Left renal cortex interstitium (tissue), 4 donors: ENCODE measurements at places on chromosomes 7 and 10.

DNA sequence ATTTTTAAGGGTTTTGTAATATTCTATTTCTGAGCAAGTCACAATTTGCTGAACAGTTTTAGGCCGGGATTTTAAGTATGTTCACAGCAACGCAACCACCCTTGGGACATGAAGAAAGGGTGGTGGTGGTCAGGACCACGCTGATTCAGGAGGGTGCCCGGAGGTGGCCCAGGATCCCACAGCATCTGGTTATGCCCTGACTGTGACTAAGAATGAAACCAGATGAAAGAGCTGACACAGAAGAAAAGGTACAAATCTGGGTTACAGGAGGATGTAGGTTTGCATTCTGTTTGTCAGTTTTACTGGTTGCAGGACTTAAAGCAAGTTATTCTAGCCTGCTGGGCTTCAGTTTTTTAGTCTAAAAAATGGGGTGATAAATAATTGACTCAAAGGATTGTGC, 279.7 kb downstream of the CCSER2 start:
- DNase-seq = no peak

DNA sequence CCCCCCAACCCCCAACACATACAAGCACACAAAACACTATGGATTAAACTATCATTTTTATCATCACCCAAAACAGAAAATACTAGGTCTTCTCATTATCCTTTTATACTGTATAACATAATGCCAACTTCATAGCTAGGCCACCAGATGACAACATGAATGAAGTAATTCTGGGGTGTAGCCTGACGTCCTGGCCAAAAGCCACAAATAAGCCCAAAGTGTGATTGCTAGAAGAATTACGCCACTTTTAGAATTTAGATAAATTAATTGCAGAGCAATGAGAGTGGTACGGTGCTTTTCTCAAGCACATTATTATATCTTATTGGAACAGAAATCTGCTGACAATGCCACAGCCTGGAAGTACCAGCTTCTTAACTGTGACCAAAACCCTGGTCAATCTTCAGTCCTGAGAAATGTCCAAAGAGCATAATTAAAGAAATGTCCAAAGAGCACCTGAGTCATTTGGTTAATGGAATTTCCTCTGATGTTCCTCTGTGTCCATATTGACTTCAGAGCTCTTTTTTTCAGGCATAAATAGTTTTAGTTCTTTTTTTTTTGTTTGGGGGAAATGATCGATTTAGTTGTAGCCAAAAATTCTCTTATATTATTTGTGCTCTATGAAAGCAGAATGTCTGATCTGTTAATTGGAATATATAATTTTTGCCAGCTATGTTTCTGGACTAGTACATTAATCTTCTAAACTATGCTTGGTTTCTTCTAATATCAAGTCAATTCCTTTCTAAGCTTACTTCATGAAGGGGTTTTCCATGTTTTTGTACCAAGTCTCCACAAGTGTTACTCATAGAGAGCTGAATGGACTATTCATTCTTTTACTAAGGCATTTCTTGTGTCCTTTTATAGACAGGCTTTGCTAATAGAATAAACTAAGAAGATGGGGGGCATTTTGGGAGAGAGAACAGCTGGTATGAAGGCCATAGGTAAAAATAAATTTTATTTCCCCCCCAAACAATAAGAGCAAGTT, 233.4 kb upstream of the SLC26A5 start:
- DNase-seq = no peak

DNA sequence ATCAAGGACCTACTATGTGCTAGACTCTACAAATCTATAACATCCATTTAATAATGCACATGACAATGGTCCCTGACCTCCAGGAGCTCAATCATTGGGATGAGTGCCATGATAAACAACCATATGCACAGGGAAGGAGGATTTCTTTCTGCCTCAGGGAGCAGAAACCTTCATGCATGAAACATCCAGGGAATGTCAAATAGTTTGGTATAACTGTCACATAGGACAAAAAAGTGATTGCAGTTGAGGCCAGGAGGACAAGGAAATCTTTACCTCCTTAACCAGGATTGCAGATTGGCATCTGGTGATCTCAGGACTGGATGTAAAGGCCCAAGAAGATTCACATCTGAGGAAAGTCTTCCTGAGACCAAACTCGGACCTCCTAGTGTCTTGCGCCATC, 993.1 kb downstream of the KCNMA1 start:
- DNase-seq = no peak

DNA sequence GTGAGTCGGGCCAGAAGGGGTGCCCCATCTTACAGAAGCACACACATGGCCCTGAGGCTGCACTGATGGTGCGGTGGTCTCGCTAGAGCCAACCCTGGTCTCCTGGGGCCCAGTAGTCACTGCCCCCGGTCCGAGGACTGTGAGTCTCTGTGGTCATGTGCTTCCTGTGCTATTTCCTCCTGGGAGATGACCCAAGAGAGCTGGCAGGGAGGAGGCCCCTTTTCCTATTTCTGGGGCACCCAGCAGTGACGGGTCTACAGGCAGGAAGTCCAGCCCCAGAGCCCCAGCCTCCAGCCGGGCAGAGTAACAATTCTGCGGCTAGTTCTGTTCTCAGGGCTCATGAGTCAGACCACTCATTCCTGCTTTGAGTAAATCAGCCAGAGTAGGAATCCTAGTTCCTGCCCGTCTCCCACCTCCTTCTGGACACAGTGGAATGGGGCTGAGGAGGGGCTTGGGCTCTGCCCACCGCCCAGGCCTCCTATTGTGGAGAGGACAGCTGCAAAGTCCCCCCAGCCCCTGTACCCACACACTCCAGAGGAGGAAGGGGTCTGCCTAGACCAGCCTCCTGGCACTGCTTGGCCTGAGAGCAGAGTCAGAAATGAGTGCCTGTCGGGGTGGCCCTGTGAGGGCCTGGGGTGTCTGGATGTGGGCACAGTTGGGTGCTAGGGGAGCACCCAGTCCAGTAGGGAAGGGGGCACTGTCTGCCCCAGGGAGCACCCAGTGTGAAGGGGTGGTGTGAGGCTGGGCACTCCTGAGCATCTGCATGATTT, 80.5 kb upstream of the PPIF start:
- DNase-seq = no peak

DNA sequence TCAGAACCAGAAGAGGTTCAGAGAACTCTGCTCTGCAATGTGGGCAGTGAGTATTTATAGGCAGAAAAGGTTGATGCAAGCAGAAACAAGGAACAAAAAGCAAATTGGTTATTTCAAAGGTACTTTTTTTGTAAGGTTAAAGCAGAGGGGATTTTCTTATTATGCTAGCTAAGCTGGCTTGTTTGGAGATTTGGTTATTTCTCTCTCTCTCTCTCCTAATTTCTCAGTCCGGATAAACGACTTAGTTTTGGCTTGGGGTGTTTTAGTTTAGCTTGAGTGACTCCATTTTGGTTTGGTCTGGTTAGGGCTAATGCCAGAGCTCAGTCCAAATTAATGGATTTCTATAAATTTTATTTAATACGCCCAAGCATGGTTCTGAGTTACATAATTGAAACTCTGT, 566.8 kb downstream of the SH2D4B start:
- DNase-seq = no peak

- DNase-seq = no peak
These were observed 6.3 kb upstream of the DDIT4 start for GRCh38 chr10:72267381-72267780.

DNA sequence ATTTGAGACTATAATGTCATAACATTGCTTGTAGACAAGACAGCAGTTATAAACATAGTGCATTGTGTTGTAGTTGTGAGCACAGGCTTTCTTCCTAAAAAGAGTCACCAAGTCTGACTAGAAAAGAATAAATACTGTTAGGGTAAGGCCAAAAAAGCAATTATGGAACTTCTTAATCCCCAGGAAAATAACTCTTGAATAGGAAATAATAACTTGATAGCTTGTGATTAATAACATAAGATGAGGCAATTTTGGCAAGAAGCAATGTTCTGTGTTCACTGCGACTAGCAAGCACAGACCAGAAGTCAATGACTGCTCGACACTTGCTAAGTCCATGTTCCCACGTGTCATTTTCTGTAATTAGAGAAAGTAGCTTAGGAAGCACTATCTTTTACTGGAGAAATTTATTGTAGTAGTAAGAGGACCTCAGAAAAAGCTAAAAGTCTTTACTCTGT, 97.1 kb downstream of the AGMO start:
- no peak for DNase-seq

- no peak for DNase-seq
These were observed 11.8 kb downstream of the CCSER2 start for GRCh38 chr10:84340187-84340586.

- peak; percentile 9 for DNase-seq
These were observed 803.1 kb downstream of the PCDH15 start for GRCh38 chr10:53997953-53998352.

DNA sequence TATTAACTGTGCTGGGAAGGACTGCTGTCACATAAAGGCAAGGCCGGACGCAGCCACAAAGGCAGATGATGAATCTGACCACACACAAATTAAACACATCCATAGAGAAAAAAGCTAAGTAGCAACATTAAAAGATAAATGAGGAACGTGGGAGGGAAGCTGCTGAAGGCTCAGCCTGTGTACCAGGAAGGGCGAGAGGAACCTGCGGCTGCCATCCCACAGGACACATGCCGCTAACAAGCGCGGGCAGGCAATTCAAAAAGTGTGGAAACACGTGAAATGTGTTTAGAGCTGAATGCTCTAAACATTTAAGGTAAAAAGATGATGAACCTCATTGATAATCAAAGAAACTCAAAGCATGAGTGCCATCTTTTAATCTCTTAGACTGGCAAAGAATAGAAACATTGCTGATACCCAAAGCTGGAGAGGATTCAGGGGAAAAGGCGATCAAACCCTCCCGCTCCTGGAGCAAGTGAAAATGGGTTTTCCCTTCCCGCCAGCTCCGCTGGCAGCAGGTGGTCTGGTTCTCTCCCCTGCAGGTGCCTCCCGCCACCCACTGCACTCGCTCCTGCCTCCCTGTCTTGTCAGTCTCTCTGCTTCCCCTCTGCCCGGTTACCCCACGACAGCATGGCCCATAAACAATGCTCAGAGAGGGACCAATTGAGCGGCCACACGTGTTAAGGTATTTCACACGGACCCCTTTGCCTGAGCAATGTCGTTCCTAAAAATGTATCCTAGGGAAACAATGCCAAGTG, 4.2 kb downstream of the STK32C start:
- no peak for DNase-seq

DNA sequence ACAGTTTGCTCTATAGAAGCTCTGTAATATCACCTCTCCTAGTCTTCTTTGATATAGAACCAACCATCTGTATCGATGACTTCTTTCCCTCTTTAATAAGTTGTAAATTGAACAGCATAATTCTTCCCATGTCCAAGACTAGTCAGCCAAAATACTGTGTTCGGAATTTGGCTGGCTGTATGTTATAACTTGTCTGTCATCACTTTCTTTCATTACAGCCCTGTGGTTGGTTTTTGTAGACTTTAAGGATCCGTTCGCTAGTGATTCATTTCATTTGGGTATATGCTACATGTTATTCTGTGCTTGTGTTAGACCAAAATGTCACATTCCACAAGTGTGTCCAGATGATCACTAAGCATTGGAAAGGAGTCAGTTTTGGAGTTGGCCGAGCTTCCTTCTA, 155.4 kb upstream of the ITGB1 start:
- no peak for DNase-seq

DNA sequence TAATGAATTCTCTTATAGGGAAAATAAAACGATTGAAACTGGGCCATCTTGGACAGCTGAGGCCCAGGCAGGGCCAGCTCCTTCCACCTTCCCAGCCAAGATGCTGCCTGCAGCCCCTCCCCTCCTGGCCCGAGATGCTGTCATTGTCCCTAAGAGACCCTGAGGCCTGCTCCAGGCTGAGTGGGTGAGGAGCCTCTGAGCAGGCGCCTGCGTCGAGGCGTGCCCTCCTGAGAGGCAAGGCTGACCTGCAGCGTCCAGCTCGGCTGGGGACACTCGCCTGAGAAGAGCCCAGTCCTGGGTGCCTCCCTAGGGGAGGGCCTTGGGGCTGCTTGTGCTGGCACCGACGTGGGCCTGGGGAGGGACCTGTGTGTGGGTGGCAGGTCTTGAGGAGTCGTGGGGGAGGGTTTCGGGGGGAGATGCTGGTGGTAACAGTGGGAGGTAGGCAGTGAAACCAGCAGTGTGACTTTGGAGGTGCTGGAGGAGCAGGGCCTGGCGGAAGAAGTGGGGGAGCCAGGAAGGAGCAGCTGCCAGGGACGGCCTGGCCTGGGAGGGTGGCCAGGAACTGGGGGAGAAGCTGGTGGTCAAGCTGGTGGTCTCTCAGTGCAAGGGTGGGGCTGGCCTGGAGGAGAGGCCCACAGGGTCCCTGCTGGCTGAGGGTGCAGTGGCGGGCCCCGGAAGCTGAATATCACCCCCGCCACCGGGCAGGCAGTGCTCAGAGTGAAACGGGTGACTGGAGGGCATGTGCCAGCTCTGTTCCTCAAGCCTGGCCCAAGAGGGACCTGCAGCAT, 7.9 kb downstream of the GPR146 start:
- no peak for DNase-seq
